ENCODE measurements at places on chromosomes 4 and X.

GRCh38 chr4:83232082-83232481 is 52.5 kb downstream of the COQ2 start:
- no peak overlapping the region for H3K4me3 ChIP-seq
- no peaks in the 10 kb centered on the region for H3K27me3 ChIP-seq
- H3K36me3 ChIP-seq = no peaks in the 10 kb centered on the region
- no peak overlapping the region for H3K27ac ChIP-seq
- no peaks in the 10 kb centered on the region for H3K4me1 ChIP-seq

GRCh38 chrX:148854306-148854705 is 353.9 kb downstream of the AFF2 start:
- H3K4me3 ChIP-seq = no peak overlapping the region
- no peak overlapping the region for H3K27ac ChIP-seq
- no peaks in the 10 kb centered on the region for H3K36me3 ChIP-seq
- H3K27me3 ChIP-seq = no peaks in the 10 kb centered on the region
- no peaks in the 10 kb centered on the region for H3K4me1 ChIP-seq

DNA sequence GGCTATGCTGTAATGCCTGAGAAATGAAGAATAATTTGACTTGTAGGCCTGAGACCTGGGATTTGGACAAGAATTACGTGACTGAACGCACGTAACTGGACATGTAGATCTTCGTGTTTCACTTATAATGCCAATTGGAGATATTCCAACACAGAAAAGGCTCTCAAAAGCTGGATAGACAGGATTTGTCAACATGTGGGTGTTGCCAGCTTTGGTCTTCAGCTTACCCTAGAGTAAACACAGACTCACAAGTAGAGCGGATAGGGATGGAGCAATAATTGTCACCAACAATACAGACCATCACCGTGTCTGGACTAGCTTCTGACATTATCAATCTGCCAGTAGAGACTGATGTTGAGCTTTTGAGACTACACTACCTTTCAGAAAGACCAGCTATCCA is 1511.0 kb upstream of the ADGRL3 start:
- H3K4me3 ChIP-seq = no peak overlapping the region
- no peaks in the 10 kb centered on the region for H3K36me3 ChIP-seq
- no peaks in the 10 kb centered on the region for H3K27me3 ChIP-seq
- no peak for DNase-seq
- H3K27ac ChIP-seq = no peak overlapping the region
- no peaks in the 10 kb centered on the region for H3K4me1 ChIP-seq

GRCh38 chr4:117965622-117966021 is 68.7 kb upstream of the NDST3 start:
- H3K36me3 ChIP-seq = no peaks in the 10 kb centered on the region
- H3K4me3 ChIP-seq = no peak overlapping the region
- DNase-seq = no peak
- no peaks in the 10 kb centered on the region for H3K27me3 ChIP-seq

GRCh38 chrX:118570209-118570608 is 74.6 kb downstream of the DOCK11 start:
- H3K4me3 ChIP-seq = no peak overlapping the region
- no peak for DNase-seq
- no peaks in the 10 kb centered on the region for H3K4me1 ChIP-seq
- no peaks in the 10 kb centered on the region for H3K27me3 ChIP-seq
- H3K36me3 ChIP-seq = no peaks in the 10 kb centered on the region

DNA sequence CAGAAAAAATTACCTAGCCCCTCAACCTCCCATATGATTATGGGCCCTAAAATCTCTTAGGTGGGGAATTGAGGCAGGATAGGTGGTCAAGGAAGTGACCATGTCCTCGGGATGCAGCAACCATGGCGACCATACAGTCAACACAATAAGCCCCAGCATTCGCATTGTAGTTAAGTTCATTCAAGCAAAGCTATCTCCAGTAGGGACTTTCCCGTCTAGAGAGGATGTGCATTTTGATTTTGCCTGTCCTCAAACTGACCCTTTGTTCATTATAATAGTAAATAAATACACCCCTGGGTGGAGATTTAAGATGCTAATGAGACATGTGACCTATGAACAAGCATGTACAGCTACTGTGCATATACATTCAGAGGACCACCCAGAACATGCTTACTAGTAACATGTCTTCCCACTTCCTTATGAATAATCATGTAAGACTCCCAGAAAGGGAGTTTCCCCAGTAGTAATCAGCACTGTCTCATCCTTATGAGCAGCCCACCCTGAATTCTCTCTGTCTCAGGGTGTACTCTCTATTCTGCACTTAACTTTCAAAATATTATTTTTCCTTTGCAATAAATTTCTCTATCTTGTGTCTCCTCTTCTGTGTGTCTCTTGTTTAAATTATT is 74.3 kb downstream of the NUDT11 start:
- peaks cover 8% of the 10 kb centered on the region for H3K27me3 ChIP-seq
- H3K36me3 ChIP-seq = no peaks in the 10 kb centered on the region
- H3K4me3 ChIP-seq = no peak overlapping the region
- no peak for DNase-seq
- no peak overlapping the region for H3K27ac ChIP-seq
- no peaks in the 10 kb centered on the region for H3K4me1 ChIP-seq

DNA sequence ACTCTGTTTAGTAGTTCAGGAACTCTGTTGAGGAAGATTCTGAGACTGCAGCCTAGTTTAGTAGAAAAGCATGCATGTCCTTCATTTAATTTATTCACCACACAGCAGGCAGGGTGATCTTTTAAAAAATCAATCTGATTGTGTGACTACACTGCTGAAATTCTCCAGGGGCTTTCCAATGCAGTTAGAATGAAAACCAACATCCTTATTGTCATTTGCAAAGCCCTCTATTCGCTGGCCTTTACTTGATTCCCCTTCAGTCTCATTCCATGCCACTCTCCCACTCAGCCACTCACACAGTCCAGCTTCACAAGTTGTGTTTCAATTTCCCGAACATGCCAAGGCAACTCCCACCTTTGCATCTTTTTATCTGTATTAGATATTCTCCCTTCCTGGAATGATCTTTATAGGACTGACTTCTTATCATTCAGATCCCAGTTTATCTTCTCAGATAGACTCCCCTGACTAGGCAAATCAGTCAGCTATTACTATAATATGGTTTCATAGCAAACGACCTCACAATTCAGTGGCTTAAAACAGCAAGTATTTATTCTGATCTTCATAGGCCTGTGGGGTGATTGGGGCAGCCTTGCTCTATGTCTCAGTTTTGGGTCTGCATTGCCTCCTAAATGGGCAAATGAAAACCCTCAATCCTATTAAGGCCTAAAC is 21.3 kb upstream of the FTHL17 start:
- H3K4me3 ChIP-seq = no peak overlapping the region
- no peaks in the 10 kb centered on the region for H3K36me3 ChIP-seq
- no peak overlapping the region for H3K27ac ChIP-seq
- H3K27me3 ChIP-seq = no peaks in the 10 kb centered on the region
- no peaks in the 10 kb centered on the region for H3K4me1 ChIP-seq
- no peak for DNase-seq

- no peaks in the 10 kb centered on the region for H3K36me3 ChIP-seq
- no peaks in the 10 kb centered on the region for H3K27me3 ChIP-seq
- H3K4me1 ChIP-seq = peaks cover under 1% of the 10 kb centered on the region
- no peak overlapping the region for H3K4me3 ChIP-seq
These were observed 222.1 kb downstream of the IL15 start for GRCh38 chr4:141858437-141858836.

DNA sequence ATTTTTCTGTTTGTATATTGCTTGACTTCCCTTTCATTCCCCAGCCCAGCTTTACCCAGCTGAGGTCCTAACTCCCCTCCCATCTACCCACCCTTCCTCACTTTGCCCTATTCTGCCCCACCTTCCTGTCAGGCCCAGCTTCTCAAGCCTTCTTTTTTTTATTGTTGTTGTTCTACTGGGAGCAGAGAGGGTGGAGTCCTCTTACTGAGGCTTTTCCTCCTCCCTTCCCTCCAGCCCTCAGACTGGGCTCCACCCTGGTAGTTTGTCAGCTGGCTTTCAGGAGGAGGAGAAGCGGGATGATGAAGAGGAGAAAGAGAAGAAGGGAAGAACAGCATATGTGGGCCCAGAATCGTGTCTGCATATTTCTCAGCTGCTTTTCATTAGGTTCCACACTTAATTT is 3.2 kb upstream of the KLF8 start:
- DNase-seq = no peak
- H3K27ac ChIP-seq = no peak overlapping the region
- H3K4me1 ChIP-seq = no peaks in the 10 kb centered on the region
- no peak overlapping the region for H3K4me3 ChIP-seq
